T-helper 17 cell (primary cell): ENCODE measurements at places on chromosomes 2 and 18. TPM values are rescaled to one million over a fixed set of nuclear protein-coding genes. Genes with fewer than 3 reads are reported as not detected.

Gene TMEM247
- not detected for total RNA-seq

Gene SNORC
- 1.0 TPM for total RNA-seq

Gene EGR4
- 0.70 TPM for total RNA-seq

Gene LIPT1
- 11.0 TPM for total RNA-seq

Gene MOGAT1
- total RNA-seq, result not detected

Gene PROKR1
- not detected for total RNA-seq

Gene FRZB
- not detected for total RNA-seq

Gene UGT1A10
- total RNA-seq, result not detected

Gene SERPINB12
- total RNA-seq, result not detected

Gene RGPD3
- total RNA-seq, result 0.21 TPM

Gene KLHL14
- not detected for total RNA-seq

Gene CHRNG
- total RNA-seq, result not detected

Gene RPL31
- total RNA-seq, result 1,930 TPM

Gene ZNF892
- total RNA-seq, result 2.0 TPM

Gene NCK2
- 114 TPM for total RNA-seq

Gene MEP1B
- not detected for total RNA-seq

Gene GTF2A1L
- not detected for total RNA-seq

Gene CNRIP1
- 0.17 TPM for total RNA-seq

Gene SNRPD1
- 29.9 TPM for total RNA-seq

Gene ALPG
- total RNA-seq, result not detected

Gene ACMSD
- total RNA-seq, result not detected

Gene DYSF
- total RNA-seq, result 2.8 TPM

Gene ARHGEF33
- not detected for total RNA-seq

Gene ANKMY1
- total RNA-seq, result 34.6 TPM

Gene HTR2B
- total RNA-seq, result not detected
